Caki2 (cell line): ENCODE measurements at places on chromosomes 3 and 15.
A peak's percentile ranks its signal among the peaks of the same experiment; 100 is the strongest.

GRCh38 chr15:53458736-53459135, 300.7 kb downstream of the WDR72 start:
- no peak for DNase-seq

- DNase-seq, result no peak
Measured at GRCh38 chr3:46936733-46937250, 39.8 kb downstream of the CCDC12 start.

- DNase-seq, result no peak
Measured at GRCh38 chr3:155978324-155978723, 107.9 kb downstream of the GMPS start.

- no peak for DNase-seq
Measured at GRCh38 chr3:152460936-152461335, 192.2 kb downstream of the MBNL1 start.

GRCh38 chr15:25596644-25597562, 158.1 kb upstream of the UBE3A start:
- no peak for DNase-seq

- no peak for DNase-seq
Measured at GRCh38 chr3:51966922-51967383, 301 bp downstream of the PCBP4 start.

DNA sequence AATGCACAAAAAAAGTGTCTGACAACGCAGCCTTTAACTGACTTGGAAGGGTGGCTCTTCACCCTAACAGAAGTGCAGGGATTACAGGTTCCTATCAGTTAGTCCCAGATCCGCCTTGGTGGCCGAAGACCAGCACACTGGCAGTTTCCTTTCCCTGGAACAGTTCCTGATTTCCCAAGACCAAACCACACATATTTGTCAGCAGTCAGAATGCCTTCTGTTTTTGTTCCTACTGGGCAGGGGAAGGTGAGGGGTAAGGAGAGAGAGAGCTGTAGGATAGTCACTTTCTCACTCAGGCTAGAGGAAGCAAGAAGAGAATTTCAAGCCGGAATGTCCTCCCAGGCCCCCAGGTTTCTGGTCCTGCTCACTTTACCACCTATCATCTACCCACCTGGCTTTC, 9.2 kb downstream of the CXCR6 start:
- DNase-seq, result no peak

DNA sequence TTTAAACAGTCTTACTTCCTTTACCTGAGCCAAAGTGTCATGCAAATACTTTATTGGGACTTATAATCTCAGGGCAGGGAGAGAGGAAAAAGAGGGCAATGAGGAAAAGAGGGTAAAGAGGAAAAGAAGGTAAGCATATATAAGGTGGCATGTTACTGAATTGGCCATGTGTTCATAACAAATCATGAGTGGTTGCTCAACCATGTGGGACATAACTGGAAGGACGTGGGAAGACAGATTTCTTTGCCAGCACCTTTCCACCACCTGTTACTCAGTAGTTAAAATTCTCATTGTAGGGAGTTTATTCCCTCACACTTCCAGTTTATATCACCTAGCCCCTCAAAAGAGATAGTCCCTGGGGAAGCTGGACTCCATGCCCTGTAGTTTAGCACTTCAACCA, 54.7 kb upstream of the TPRG1 start:
- DNase-seq, result no peak

- no peak for DNase-seq
Measured at GRCh38 chr3:141377377-141377776, 9.1 kb downstream of the ZBTB38 start.

DNA sequence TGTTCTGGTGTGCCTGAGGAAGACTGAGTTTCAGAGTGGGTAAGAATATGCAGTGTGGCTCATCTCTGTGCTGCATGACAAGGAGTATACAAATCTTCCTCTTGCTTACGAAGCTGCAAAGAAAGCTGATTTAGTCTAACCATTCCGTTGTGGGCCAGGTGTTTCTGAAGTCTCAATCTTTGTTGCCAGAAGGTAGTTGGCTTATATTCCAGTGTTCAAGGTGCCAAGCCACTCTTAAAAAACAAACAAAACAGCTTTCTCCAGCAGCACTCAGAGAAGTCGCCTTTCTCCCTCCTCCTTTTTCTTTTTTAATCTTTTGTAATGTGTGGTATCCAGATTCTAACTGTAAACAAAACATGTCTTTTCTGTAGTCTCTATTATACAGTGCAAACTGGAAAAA, 872.4 kb downstream of the NAALADL2 start:
- DNase-seq, result no peak

DNA sequence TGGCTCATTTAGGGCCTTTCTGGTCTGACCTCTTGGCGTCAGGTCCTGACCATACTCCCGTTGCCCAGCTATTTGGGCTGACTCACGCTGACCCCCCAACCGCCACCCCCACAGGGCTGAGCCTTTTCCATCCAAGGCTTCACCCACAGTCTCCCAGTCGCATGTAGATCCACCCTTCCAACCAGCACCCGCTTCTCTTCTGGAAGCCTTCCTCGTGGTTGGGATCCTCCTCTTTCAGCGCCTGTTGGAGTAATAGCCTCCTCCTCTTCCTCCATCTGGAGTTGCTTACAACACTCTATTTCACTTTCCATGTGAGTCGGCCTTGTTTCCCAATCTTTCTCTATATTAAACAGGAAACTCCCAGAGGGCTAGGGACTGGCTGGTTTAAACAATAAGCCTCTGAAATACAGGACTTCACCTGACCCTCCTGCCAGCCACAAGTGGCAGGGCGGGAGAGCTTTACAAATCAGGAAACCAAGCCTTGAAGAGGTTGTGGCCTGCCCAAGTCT, 2.1 kb upstream of the ALAS1 start:
- no peak for DNase-seq

DNA sequence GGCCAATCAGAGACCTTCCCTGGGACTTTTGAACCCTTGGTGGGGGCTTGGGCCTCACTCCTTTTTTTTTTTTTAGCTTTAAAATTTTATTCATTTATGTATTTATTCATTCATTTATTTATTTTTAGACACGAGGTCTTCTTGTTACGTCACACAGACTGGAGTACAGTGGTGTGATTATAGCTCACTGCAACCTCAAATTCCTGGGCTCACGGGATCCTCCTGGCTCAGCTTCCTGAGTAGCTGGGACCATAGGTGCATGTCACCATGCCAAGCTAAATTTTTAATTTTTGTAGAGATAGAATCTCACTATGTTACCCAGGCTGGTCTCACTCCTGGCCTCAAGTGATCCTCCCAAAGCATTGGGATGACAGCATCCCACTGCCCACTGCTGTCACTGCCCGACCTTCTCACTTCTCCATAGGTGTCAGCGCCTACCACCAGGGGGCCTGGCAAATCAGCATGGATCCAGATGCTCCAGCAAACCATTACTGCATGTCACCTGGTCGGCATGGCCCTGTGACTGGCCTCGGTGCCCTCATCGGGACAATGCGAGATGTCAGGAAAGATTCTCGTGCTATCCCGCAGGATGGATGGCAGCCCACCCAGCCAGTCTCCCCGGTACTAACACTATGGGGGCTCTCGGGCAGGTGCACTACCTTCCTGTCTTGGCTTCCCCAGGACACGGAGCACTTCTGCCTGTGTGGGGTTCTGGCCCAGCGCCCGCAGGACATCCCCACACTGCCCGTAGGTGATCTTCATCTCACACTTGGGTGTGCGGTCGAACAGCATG, 3.0 kb downstream of the MYL3 start:
- DNase-seq, result no peak

DNA sequence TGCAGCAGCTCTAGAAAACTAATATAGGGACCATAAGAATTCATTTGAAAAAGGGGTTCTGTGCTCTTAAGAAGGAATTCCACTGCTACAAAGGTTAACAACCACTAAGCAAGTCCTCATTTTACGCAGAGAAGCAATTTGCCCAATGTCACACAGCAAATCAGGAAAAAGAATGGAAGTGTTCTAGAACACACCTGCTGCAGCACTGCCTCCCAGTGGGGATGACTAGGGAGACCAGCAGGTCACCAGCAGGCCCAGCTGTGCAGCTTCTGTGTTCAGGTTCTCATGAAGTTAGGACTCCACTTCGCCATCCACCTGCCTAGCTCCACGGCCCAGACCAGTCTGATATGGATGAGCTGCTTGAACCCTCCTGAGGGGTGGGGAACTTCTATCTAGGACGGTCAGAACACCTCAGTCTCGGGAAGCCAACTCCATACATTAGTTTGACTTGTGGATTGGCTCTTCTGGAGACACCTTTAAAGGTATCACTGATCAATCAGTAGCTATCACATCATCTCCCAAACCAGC, 18.6 kb downstream of the POMGNT2 start:
- DNase-seq, result no peak

- no peak for DNase-seq
Measured at GRCh38 chr3:16950845-16951244, 66.1 kb downstream of the PLCL2 start.

GRCh38 chr15:68349151-68349550, 71.6 kb downstream of the FEM1B start:
- DNase-seq, result no peak

- DNase-seq, result no peak
Measured at GRCh38 chr15:69573815-69574475, 121.3 kb downstream of the RPLP1 start.

- no peak for DNase-seq
Measured at GRCh38 chr3:176574786-176575185, 622.5 kb downstream of the TBL1XR1 start.

DNA sequence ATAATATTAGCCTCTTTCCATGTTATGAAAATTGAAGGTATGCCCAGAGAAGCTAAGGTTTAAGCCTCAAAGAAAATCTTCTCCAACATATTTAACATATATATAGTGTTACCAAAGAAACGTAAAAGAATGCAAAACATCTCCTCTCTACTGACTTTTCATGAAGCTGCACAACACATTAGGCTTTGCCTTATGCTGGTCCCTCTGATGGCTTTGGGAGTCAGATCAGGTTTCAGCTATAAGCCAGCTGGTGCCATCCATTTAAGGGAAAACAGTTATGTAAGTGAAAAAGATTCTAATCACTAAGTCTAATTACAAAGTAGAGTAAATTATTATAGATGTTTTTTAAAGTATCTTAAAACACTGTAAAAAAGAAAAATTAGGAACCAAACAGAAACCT, 410.5 kb downstream of the LSAMP start:
- DNase-seq, result no peak

- DNase-seq, result no peak
Measured at GRCh38 chr3:182979674-182980191, 605 bp downstream of the DCUN1D1 start.

DNA sequence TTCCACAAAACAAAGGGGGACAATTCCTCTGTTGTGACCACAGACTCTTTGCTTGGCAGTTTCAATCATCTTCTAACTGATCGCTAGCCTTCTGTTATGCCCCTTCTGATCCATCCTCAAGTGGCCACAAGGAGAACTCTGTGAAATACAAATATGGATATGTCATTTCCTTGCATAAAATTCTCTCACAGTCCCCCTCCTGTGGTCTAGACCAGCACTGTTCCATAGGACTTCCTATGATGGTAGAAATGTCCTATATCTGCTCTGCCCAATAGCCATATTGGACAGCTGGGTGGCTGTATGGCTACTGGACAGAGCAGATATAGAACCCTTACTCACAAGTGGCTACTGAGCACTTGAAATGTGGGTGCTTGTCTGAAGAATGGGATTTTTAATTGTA, 25.9 kb upstream of the SNRK start:
- no peak for DNase-seq

GRCh38 chr3:171228240-171228639, 201.7 kb upstream of the SLC2A2 start:
- no peak for DNase-seq

GRCh38 chr3:155282385-155283091, 10.9 kb downstream of the STRIT1 start:
- peak; percentile 17 for DNase-seq

- no peak for DNase-seq
Measured at GRCh38 chr15:54017959-54018358, 39.7 kb downstream of the UNC13C start.

GRCh38 chr3:168839653-168840052, 743.9 kb upstream of the GOLIM4 start:
- DNase-seq, result no peak

- DNase-seq, result no peak
Measured at GRCh38 chr3:171695426-171695825, 114.9 kb downstream of the PLD1 start.

DNA sequence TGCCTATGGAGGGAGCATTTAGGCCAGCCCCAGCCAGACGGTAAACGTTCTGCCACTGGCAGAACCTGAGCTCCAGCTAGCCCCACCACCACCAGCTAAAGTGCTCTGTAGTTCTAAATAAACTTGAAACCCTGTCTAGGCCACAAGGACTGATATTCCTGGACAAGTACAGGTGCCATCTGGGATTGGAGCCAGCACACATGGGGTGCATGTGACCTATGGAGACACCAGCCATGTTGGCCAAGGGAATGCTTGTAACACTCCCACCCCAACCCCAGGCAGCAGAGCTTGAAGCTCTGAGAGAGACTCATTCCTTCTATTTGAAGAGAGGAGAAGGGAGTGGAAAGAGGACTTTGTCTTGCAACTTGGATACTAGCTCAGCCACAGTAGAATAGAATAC, 284.5 kb upstream of the DCBLD2 start:
- DNase-seq, result no peak

GRCh38 chr15:51840692-51841091, 11.2 kb downstream of the TMOD3 start:
- no peak for DNase-seq

DNA sequence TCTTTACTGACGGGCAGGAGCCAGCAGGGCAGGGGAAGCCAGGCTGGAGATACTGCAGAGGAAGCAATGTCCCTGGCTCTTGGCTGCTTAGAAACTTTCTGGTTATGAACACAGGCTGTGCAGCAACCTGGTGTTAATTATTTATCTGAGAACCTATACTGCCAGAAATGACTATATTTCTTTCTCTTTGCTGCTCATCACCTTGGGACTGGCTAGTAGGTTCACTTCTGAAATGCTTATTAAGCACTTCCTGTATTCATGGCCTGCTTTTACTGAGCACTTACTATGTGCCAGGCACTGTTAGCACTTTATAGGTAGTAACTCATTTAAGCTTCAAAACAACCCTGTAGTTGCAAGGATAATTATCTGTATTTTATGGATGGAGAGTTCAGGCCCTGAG, 57.6 kb downstream of the RAB11A start:
- no peak for DNase-seq

DNA sequence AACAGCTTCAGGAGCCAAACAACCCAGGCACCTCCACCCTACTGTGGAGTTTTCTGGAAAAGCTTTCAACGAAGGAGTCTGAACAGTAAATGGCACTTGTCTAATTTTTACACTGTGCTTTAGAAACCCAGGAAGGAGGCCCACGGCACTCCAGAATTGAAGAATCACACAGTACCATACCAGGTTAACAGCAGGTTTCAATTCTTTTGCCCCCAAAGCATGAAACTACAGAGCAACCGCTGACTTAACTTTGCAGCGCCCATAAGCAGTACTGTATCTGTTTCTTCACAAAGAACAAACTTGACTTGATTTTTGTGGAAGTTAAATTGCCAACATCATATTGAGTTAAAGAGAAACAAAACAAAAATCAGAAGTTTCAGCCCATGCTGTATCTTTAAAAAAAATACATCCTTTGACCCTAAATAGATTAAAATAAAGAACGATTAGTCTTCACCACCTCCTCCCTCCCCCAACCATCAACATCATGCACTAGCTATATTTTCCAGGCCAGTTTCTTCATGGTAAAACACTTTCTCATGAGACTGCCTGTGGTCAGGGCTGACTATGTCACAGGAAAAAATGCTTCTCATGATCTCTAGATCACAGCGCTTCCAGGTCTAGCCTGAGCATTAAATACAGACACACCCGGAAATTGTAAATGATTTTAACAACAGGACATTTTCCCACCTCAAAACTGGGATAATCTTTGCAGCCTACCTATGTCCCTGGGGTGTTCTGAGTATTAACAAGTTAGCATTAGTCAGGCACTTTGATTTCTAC, 456.3 kb downstream of the FOXP1 start:
- peak; percentile 56 for DNase-seq
